Progenitor cell of endocrine pancreas (in vitro differentiated cells): ENCODE measurements at places on chromosomes 7 and 10. TPM values are rescaled to one million over a fixed set of nuclear protein-coding genes. Genes with fewer than 3 reads are reported as not detected.
A peak's percentile ranks its signal among the peaks of the same experiment; 100 is the strongest.

GRCh38 chr7:70410134-70410750 lies 721.7 kb upstream of the GALNT17 start:
- H3K4me1 ChIP-seq = peaks cover 3% of the 10 kb centered on the region
- H3K36me3 ChIP-seq = peaks cover 1% of the 10 kb centered on the region
- H3K27ac ChIP-seq = no peak overlapping the region
- H3K27me3 ChIP-seq = no peaks in the 10 kb centered on the region
- no peak overlapping the region for H3K4me3 ChIP-seq

Gene SPDYE6
- not detected in 2 replicates for total RNA-seq

- no peak overlapping the region for H3K4me3 ChIP-seq
- no peak for DNase-seq
These were observed 868.1 kb downstream of the XPNPEP1 start for GRCh38 chr10:109055243-109055642.

GRCh38 chr7:83248000-83248399 lies 85.3 kb upstream of the PCLO start:
- H3K4me1 ChIP-seq = no peaks in the 10 kb centered on the region
- DNase-seq = no peak
- H3K36me3 ChIP-seq = no peaks in the 10 kb centered on the region
- no peak overlapping the region for H3K27ac ChIP-seq

- no peak overlapping the region for H3K4me3 ChIP-seq
- no peaks in the 10 kb centered on the region for H3K36me3 ChIP-seq
- no peaks in the 10 kb centered on the region for H3K27me3 ChIP-seq
These were observed 57.7 kb downstream of the OSBPL3 start for GRCh38 chr7:24922099-24922773.

- no peaks in the 10 kb centered on the region for H3K36me3 ChIP-seq
- H3K4me3 ChIP-seq = no peak overlapping the region
- no peaks in the 10 kb centered on the region for H3K4me1 ChIP-seq
- DNase-seq = no peak
These were observed 12.6 kb upstream of the UBE2D1 start for GRCh38 chr10:58322072-58322834.

Gene NRG3
- total RNA-seq = 29.5 and 32.2 TPM in 2 replicates

GRCh38 chr7:70352906-70353305 lies 754.6 kb downstream of the AUTS2 start:
- peaks cover 2% of the 10 kb centered on the region for H3K36me3 ChIP-seq
- no peak overlapping the region for H3K4me3 ChIP-seq
- H3K27ac ChIP-seq = no peak overlapping the region
- DNase-seq = no peak

Gene FAM24B
- total RNA-seq = not detected in 2 replicates

GRCh38 chr10:80413271-80413996 lies 5.1 kb downstream of the PRXL2A start:
- H3K4me3 ChIP-seq = peak overlapping the region; percentile 29
- H3K27me3 ChIP-seq = no peaks in the 10 kb centered on the region
- no peak for DNase-seq
- peak overlapping the region; percentile 36 for H3K27ac ChIP-seq
- H3K4me1 ChIP-seq = peaks cover 81% of the 10 kb centered on the region

DNA sequence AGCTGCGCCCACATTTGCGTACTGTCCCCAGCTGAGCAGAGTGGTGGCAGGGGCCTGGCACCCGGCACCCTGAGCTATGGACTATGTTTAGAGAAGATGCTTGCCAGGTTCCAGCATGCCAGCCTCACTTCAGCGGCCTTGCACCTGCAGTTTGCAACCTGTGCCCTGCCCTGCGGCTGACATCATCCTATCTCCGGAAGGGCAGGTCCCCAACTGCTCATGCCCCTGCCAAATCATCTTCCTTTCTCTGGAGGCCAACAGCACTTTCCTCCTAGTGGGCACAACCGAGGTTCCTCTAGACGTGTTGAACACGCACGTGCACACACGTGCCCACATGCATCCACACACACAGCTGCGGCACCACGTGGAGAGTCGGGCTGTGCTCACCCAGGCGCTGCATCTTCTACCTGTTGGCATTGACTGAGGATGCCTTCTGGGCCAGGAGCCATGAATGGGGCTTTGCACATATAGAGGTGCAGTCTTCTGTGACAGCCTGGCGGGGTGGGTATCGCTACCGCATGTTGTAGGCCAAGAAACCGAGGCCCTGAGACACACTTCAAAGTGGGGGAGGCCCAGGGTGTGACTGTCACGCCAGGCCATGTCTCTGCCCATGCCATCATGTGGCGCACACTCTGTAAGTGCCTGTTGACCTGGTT lies 24.5 kb downstream of the CNPY1 start:
- no peaks in the 10 kb centered on the region for H3K36me3 ChIP-seq
- H3K27me3 ChIP-seq = peaks cover 95% of the 10 kb centered on the region
- H3K4me1 ChIP-seq = no peaks in the 10 kb centered on the region
- no peak overlapping the region for H3K4me3 ChIP-seq
- H3K27ac ChIP-seq = no peak overlapping the region
- DNase-seq = no peak

Gene AGBL3
- 7.7 and 8.8 TPM in 2 replicates for total RNA-seq
